Fibroblast of skin of scalp (primary cell): ENCODE measurements at places on chromosomes 2 and 18.
A peak's percentile ranks its signal among the peaks of the same experiment; 100 is the strongest.

GRCh38 chr18:8799001-8799400, 93.6 kb downstream of the MTCL1 start:
- DNase-seq, result peak; percentile 47

DNA sequence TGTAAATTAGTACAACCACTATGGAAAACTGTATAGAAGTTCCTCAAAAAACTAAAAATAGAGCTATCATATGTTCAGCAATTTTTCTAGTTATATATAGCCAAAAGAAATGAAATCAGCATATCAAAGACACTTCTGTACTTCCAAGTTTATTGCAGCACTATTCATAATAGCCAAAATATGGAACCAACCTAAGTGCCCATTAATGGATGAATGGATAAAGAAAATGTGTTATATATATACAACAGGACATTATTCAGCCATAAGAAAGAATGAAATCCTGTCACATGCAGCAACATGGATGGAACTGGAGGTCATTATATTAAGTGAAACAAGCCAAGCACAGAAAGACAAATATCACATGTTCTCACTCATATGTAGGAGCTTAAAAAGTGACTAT, 112.6 kb downstream of the MDH1 start:
- DNase-seq, result no peak

GRCh38 chr18:32598144-32598543, 127.5 kb upstream of the GAREM1 start:
- DNase-seq, result no peak

DNA sequence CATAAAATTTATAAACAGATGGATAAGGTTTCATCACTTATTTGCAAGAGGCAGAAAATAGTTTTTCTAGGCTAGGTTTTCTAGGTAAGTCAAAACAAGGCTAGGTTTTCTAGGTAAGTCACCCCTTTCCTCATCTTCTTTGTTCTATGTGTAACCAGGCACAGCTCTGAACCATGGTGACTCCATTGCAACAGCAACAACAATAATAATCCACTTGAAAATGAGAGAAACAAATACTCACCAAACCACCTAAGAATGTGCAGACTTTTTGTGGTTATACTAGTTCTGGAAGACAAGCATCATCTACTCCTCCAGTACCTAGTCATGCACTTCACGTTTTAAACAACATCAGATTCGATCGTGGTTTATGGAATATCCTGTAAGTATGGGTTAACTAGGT, 237.4 kb upstream of the ACVR2A start:
- DNase-seq, result no peak

DNA sequence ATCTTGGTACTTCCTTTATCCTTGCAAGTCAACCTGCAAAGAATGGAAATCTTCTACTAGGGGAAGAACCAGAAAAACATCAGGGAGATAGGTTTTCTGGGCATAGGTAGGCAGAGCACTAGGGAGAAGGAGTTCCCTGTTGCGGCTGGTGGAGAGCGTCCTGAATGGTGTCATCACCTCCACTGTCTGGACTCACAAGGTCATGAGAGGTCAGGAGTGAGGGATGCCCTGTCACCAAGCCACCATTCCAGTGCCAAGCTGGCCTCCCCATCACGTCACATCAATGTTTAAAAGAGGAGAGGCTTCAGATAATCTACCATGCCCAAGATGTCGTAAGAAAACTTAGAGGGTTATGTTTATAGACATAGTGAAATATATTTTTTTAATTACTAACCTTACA, 72.1 kb downstream of the BCL2 start:
- DNase-seq, result no peak

DNA sequence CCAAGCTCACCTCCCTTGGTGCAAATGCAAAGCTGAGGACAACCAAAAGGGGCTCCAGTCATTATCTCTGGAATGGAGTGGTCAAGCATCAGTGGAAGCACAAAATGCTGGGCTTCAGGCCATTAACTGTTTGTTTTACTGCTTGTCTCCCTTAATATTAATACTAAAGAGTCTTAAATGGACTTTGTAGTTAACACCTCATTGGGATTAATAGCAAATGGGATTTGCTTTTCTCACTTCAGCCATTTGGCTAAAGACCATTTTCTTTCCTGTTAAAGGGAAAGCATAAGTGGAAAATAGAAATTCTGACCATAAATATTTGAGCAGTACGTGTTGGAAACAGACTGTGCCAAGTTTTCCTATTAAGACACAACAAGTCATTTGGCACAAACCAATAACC, 154.4 kb downstream of the DNER start:
- DNase-seq, result no peak

- DNase-seq, result no peak
These were observed 61.7 kb downstream of the KCNS3 start for GRCh38 chr2:17940091-17940630.

DNA sequence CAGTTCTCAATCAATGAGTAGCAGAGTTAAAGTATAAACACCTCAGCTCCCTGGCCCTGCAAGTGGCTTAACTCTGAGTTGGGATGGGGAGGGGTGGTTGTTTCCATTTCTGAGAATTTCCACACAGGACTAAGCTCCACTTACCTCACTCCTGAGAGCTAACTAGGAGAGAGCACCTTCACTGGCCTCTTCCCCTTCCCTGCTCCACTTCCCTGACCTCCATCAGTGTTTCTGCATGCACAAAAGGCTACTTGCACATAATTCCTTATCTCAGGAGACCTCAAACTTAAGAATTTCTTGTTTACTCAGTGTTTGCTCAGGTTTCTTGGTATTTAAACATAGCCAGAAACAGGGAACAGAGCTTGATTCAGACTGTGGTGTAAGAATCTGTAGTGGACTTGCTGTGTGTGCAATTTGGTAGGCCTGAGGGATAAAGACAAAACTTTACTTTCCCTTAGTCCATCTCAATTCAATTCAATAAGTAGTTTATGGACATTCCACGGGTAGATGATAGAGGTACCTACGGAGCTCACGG, 97.2 kb downstream of the PID1 start:
- DNase-seq, result no peak
